ENCODE measurements at places on chromosomes 4 and X.

DNA sequence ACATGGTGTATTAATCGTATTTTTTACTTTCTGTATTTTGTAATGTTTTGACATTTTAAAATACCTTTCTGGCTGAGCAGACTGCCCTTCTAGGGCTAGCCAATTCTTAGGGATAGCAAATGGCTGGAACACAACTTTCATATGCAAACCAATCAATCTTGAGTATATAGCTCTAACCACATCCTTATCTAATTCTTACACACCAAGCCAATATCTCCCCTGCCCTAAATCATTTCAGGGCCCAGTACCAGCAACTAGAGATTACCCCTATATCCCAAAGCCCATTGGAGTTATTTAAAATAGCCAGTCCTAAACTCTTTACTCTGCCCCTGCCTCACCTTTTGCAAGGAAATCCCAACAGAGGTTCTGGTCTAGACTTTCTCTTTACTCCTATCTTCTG lies 58.3 kb downstream of the INTS12 start:
- DNase-seq: no peak

DNA sequence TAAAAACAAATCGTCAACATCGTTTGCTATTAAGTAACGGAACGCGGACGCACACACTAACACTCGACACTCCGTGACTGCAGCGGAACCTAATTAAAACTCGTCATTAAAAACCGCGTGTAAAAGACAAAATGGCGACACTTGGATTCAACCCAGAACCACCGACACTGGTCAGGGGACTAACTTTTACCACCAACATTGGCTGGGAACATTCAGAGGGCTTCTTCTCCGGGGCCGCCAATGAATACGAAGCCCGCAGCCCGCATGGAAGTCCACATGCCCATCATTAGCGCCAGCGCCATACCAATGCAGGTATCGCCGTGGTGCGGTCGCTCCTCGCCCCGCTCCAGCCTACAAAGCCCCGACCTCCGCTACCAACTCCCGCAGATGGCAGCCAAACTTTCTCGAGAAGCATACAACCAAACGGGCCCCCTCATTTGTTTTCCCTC lies 498 bp downstream of the RBMX start:
- peak; percentile 26 for DNase-seq

DNA sequence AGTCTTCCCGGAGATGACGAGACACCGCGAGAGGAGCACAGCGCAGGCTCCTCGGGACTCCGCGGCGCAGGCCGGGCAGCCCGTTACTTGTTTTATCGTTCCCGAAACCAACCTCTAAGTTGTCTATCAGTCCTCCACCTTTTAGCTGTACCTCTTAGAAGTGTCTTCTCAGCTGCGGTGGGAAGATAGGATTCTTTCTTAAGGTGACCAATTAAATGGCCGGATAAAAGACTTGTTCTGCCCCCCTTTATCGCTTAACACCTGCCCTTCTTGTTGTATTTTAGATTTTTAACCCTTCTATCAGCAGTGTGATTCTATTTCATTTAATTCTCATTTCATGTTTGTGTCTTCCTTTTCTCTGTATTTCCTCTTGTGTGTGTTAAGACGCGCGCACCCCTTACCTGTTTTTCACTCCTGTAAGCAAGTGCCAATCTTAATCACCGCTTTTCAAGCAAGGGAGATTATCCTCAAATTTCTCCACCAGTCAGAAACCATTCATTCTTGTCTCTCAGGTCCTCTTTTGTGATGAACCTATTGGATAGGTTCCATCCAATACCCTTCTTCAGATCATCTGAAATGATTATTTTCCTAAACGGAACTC lies at the start of gene SLC9B2:
Gene SLC9B2 (minus strand): TSS at position 15 of the 601 bp plus-strand sequence. CDS start 9,211 bp downstream, outside the sequence.
- peak; percentile 43 for DNase-seq

DNA sequence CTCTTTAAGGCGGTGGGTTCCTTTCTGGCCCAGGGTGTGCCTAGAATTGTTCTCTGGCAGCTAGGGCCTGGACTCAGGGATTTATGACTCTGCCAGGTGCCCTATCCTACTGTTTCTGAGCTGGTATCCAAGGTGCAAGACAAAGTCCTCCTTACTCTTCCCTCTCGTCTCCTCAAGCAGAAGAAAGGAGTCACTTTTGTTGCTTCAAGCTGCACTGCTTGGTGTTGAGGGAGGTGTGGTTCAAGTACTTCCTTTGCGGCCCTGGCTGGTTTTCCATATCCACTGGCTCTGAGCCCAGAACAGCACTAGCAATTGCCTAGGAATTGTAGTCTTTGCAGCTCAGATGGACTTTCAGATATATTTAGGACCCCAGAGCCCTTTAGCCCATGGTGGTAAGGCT lies 39.3 kb downstream of the RTL3 start:
- DNase-seq: no peak
